ENCODE measurements at places on chromosomes 2 and 18.

DNA sequence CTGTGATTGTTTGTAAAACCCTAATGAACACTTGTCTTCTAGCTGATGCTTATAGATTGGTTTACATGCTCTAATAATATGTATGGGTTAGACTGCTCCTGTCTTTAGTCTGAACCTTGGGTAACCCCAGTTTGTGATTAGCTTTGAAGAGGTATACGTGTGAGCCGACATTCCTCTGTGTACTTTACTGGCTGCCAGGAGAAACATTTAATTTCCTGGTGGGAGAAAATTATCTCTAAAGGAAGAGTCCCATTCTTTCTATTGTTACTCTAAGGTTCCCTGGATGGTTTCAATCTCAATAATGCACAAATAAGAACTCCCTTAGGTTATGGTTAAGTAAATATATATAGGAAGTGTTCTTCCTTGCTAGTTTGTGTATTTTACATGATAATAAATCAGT is 143.6 kb upstream of the ZSWIM2 start:
- no peak for DNase-seq

- no peak for DNase-seq
Measured at GRCh38 chr2:127681976-127682857, 6.9 kb upstream of the LIMS2 start.

DNA sequence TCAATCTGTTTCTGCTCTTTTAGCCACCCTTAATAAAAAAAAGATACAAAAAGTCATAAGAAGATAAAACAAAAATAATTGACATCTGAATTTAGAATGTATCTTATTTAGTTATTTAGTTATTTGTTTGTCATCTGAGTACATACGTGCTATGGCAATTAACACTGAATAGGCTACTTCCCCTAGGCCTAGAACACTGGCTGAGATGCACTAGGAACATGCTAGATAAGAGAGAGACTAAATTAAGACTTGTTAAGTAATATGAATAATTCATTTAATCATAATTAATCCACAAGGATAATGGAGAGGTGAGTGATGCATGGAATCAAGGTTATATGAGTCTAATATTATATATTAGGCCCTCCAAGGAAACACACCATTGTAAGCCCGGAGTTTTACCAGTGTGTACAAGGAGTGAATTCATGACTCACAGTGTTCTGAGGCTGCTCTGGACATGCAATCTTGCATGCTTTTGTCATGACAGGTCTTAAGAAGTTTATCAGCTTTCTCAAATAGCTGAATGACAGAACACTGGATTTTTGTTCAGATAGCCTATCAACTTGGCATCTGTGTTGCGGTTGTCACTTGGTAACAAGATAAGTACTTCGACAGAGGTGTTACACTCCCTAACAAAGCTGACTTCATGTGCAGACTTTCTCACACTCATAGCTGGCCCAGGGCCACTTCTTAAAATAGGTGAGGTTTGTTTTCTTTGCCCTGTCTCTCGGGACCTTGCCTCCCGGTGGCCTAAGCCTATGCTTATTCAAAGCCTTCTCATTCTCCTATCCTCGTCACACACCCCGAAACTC is 5.0 kb upstream of the SERPINB2 start:
- DNase-seq = no peak

- no peak for DNase-seq
Measured at GRCh38 chr2:159616286-159616701, at the start of gene BAZ2B. Gene BAZ2B (minus strand): TSS chr2:159616548. CDS start chr2:159478719, 137,829 bp downstream.

- DNase-seq = no peak
Measured at GRCh38 chr2:96374211-96374951, 38.8 kb downstream of the NCAPH start.

- DNase-seq = no peak
Measured at GRCh38 chr2:199136242-199136641, 321.5 kb downstream of the SATB2 start.

- DNase-seq = no peak
Measured at GRCh38 chr2:156399224-156399949, 36.8 kb upstream of the GPD2 start.

DNA sequence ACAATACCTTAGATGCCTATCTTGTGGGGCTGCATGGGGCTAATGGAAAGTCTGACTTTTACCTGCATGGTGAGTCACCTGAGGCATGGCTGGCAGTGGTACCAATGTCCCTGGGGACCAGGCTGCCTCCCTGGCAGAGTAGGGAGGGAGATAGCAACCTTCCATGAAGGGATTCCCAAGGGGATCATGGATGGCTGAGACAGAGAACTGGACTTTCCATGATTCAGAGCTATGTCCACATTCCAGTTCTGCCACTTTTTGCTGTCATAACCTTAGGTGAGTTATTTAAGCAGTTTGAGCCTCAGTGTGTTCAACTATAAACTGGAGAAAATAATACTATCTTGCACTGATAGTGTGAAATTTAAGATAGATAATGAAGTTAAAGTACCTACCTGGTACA is 178.6 kb downstream of the SETBP1 start:
- DNase-seq = no peak

- no peak for DNase-seq
Measured at GRCh38 chr2:205964111-205964761, 121.7 kb downstream of the INO80D start.

GRCh38 chr18:808086-808485 is 4.0 kb downstream of the YES1 start:
- DNase-seq = no peak

DNA sequence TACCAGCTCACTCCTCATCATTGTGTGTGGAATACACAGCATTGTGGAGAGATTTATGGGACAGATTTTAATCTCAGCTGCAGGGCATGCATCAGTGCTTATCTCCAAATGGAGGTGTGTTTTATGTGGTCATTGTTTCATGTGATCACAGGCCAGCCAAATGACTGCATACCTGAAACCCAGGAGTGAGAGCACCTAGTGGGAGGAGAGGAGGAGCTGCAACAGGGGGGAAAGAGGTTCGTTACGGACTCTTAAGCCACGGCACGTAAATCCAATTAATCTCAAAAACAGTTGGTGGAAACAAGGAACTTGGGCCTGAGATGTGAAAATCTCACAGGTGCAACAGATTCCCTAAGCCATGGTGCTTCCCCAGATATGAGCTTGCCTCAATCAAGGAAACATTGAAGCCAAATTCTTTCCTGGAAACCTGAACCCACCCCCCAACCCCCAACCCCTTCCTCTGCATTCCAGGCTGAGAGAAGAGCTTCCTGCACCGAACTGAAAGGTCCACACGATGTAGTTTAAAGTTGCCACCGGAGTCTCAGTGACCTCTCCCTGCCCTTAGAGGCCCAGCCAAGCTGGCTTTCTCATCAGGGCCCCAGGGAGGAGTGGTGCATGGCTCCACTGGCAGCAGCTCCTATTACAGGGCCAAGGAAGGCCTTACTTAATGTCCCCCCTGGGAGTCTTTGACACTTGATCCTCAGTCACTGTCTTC is 167.4 kb downstream of the C1D start:
- no peak for DNase-seq

DNA sequence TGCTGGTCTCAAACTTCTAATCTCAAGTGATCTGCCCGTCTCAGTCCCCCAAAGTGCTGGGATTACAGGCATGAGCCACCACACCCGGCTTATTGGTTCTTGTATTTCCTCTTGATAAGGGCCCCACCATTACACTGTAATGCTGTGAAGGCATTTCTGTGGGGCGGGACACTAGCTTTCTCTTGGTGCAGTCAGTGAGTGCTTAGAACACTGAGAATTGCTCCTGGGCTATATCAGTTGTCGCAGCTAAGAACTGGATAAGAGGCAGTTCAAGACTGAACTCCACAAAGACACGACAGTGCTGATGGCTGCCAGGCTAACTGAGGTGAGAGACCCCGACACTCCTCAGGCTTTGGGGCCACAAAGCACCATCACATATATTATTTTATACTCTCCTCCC is 2.1 kb downstream of the KHK start:
- DNase-seq = no peak

DNA sequence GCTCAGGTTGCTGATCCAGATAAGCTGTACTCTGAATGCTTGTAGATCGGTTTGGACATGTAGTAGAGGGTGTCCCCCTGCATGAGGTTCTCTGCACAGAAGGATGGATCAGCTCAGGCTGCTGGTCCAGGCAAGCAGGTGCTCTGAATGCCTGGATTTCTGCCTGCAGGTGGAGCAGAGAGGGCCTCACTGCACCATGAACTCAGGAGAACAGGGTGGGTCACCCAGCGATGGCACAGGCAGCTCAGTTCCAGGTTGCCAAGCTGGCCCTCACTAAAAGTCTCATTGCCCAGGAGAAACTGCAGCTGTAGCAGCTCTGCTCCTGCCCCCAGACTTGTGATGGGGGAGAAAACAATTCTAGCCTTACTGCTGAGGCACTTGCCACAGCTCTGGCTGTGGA is 491.8 kb downstream of the XIRP2 start:
- DNase-seq = no peak

DNA sequence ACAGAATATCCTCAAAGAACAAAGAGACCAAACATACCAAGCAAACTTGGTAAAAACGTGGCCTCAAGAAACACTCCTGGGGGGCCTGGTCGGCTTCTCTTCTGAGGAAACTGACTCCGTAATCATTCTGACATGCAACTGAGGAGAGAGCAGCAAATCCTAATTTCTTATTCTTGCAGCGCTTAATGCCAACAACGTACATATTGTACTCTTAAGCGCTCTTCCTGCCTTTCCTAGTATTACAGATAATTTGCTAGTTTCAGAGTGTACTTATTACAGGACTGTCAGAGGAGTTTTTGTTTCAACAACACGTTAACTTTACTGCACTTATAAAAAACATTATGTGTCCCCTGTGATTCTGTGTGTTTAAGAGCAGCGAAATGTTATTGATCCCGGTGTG is 64.9 kb downstream of the ZNF521 start:
- DNase-seq = no peak

DNA sequence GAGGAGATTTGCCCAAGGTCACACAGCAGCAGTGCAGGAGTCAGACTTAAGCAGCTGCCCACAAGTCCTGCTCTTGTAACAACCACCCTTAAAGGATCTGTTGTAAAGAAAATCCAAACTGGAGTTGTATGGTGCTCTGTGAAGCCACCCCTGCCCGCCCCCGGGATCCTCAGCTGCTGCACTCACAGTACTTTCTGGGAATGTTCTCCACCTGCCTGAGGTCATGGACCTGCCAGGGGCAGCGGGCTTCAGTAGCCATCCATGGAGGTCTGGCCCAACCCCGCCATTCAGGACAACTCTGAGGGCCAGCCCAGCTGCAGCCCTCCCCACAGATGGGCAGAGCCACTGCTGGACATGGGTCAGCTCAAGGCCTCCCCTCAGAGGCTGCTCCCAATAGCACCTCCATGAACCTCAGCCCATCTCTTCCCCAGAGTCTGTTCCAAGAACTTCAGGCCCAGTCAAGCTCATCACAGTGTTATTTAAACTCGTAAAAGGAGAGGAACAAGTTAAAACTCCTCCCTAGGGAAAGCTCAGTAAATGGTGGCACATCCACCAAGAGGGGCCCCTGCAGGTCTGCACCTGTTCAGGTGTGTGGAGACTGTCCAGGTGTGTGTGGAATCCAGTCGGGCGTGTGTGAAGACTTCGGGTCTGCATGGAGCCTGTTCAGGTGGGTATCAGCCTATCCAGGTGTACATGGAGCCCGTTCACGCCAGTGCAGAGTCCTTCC is 39.4 kb upstream of the GPC1 start:
- DNase-seq = no peak

- DNase-seq = no peak
Measured at GRCh38 chr2:53058526-53058925, 709.1 kb upstream of the CHAC2 start.

DNA sequence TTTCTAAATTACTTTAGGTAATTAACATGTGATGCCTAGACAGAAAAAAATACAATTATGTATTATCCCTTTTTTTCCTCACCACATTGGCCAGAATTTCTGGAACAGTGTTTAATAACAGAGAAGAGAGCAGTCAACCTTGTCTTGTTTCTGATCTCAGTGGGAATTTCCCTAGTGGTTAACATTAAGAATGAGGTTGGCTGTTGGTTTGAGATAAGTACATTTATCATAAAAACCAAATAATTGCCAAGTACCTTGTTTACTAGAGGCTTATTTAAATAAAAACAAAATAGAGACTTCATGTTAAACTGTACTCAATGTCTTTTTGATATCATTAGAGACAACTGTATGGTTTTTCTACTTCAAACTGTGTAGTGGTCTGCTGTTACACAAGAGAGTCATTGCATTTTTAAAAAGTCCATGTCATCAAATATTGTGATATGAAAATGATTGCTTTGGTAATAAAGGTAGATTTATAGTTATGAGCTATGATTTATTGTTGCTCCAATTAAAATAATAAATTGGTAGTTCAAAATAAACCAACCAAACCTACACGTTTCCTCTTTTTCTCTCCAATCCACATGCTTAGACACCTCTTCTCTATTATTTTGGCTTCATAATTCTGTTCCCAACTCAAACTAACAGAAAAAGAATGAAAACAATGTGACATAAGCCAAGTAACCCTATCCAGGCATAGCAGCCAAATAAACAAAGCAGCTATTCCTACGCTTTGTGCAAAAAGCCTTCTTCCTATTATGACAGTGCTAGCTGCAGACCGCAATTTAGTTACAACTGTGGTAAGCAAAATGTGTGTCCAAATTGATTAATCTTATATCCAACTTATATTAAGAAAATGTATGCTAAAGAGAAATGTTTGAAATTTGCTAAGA is 20.9 kb upstream of the TANK start:
- no peak for DNase-seq

- DNase-seq = no peak
Measured at GRCh38 chr18:49572611-49573345, 10.9 kb downstream of the LIPG start.

DNA sequence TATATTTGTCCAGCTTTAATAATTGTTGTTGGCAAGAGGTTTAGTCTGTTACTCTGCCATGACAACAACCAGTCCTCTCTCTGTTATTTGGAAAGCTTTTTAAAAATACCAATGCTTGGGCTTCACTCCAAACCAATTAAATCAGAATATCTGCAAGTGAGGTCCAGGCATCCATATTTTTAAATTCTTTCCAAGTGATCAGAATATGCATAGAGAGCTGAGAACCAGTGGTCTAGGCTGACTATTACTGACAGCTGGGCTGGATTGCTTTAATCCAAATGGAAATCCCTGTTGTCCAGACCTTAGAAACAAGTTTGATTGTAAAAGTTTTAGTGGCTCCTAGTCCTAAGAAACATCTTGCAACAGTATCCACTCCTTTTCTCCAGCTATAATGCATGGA is 1059.7 kb upstream of the ACVR2A start:
- no peak for DNase-seq

- DNase-seq = peak; percentile 48
Measured at GRCh38 chr2:112626604-112627059, 19.1 kb upstream of the SLC20A1 start.

DNA sequence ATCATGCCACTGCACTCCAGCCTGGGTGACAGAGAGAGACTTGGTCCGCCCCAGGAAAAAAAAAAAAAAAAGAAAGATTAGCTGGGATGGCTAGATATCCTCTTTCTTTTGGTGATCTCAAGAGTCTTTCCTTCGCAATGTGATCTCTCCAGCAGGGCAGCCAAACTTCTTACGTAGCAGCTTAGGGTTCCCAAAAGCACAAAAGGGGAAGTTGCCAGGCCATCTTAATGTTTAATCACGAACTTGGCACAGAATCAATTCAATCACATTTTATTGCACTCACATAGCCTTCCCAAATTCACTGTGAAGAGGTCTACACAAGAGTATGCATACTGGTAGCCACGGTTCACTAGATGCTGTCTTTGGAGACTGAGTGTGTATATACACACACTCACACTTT is 53.1 kb downstream of the VIL1 start:
- DNase-seq = no peak
